BJ (cell line): ENCODE measurements at places on chromosomes 4 and X. TPM values are rescaled to one million over a fixed set of nuclear protein-coding genes. Genes with fewer than 3 reads are reported as not detected.

Gene NAP1L2
- not detected in 2 replicates for polyA plus RNA-seq

Gene NSG1
- polyA plus RNA-seq: 0.17 TPM in 1 of 2 replicates, not detected in the other

Gene KLHL4
- polyA plus RNA-seq: not detected in 2 replicates

Gene MAGEC3
- 0.06 TPM in 1 of 2 replicates, not detected in the other for polyA plus RNA-seq

Gene IGSF1
- polyA plus RNA-seq: not detected in 2 replicates

Gene VCX3B
- polyA plus RNA-seq: not detected in 2 replicates

Gene XAGE3
- polyA plus RNA-seq: not detected in 2 replicates

Gene IBSP
- not detected in 2 replicates for polyA plus RNA-seq

Gene SMIM14
- 25.4 and 41.9 TPM in 2 replicates for polyA plus RNA-seq

Gene DNAAF6
- polyA plus RNA-seq: not detected in 2 replicates

Gene F11
- polyA plus RNA-seq: not detected in 2 replicates

Gene MGARP
- 24.2 and 29.5 TPM in 2 replicates for polyA plus RNA-seq

Gene CAMK2D
- polyA plus RNA-seq: 41.8 and 69.6 TPM in 2 replicates

Gene RHOH
- polyA plus RNA-seq: not detected in 2 replicates

Gene CLGN
- polyA plus RNA-seq: 0.06 TPM in 1 of 2 replicates, not detected in the other

GRCh38 chr4:72136429-72136828 lies 104.6 kb downstream of the NPFFR2 start:
- DNase-seq: no peak

DNA sequence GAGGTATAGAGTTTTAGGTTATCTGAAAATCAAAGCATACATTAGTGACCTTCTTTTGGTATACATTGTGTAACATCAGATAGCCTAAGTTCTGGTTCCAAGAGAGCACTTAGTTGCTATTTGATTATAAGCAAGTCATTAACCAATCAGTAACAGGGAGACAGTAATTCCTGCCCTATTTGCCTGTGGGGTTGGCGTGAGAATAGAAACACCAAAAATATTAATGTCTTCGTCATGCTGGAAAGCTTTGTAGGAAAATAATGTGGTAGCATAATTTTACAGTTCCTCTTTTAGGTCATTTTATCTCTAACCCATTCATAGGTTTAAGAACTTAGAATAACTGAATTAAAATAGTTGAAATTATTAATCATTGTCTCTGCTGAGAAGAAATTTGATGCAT lies 37.8 kb downstream of the NPNT start:
- DNase-seq: no peak

DNA sequence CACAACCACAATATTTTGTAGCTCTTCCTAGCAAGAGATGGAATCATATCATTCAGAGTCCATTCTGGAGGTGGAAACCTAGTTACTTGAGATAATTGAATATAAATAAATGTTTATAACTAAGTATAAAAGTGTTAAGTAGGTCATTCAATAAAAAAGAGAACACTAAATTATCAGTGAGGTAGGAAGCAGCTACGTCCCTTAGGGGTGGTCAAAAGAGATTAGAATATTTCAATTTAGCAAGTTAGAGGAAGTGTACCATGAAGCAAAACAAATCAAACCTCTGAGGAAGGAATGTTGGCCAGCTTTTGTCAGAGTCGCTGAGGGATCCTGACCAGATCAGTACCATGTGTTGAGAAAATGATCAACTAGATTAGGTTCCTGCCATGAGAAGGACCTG lies 38.0 kb downstream of the GK2 start:
- no peak for DNase-seq

GRCh38 chr4:48375651-48376304 lies 34.4 kb downstream of the SLAIN2 start:
- DNase-seq: no peak

DNA sequence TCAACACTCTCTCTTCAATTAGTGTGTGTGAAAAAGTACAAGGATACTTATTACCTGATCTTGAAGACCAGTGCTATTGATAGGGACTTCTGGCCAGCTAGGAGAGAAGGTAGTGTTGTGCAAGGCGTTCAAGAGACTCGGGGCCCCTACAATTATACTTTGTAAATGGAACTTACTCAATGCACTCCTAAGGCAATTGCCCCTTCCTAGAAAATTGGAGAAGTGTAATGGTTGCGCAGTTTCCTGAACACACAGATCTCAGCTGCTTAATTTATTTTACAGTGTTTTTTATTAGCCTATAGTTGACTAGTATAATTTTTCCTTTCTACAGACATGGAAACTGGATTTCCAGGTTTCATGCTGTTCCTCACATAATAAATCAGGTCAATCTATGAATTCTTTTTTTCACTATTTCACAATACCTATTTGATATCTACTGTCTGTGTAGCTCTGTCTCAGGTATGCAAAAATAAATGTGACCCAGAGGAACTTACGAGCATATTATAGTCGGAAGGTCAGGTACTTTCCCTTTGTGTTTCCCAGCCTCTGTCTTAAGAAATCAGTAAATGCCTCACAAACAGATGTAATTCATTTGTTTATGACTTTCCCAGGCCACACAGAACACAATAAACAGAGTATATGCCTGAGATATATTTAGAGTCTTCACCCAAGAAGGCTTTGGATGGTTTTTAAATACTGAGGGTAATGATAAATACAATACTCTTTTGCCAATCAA lies 89.1 kb upstream of the TET2 start:
- no peak for DNase-seq

- no peak for DNase-seq
Measured at GRCh38 chr4:75718529-75718928, 5.8 kb upstream of the USO1 start.

- DNase-seq: no peak
Measured at GRCh38 chrX:132776486-132777210, 181.8 kb downstream of the HS6ST2 start.

GRCh38 chr4:153223930-153224329 lies 19.7 kb downstream of the TRIM2 start:
- no peak for DNase-seq

DNA sequence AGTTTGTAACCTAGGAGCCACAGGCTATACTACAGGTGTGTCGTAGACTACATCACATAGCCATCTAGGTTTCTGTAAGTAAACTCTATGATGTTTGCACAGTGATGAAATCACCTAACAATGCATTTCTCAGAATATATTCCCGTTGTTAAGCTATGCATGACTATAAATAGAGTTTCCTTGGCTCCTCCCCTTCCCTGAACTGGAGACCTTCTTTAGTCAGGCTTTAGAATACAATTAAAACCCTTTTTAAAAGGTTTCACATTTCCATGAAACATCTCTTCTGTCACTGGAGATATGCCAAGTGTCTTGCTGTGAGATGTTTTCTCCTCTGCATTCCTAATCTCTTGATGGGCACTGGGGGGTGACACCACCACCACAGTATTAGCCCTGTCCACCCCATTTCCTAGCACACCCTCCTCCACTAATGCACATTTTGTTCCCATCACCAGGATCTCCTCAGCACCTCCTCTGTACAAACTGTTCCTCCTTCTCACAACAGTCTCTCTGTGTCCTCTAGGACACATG lies 334.6 kb upstream of the CPEB2 start:
- DNase-seq: no peak

GRCh38 chr4:120801137-120801758 lies 121.3 kb downstream of the PRDM5 start:
- DNase-seq: no peak

GRCh38 chrX:41302370-41302769 lies 31.6 kb upstream of the DDX3X start:
- DNase-seq: no peak

DNA sequence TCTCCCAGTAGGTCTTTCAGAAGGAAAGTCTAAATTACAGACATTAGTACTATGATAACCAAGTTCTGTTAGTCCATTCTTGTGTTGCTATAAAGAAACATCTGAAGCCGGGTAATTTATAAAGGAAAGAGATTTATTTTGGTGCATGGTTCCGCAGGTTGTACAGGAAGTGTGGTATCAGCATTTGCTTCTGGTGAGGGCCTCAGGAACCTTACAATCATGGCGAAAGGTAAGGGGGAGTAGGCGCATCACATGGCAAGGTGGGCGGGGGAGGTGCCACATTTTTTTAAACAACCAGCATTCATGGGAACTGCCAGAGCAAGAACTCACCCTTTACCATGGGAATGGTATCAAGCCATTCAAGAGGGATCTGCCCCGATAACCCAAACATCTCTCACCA lies 26.2 kb upstream of the USP46 start:
- DNase-seq: no peak

GRCh38 chr4:8547912-8548730 lies 32.1 kb upstream of the GPR78 start:
- no peak for DNase-seq

- DNase-seq: no peak
Measured at GRCh38 chrX:38718311-38718710, 82.9 kb upstream of the MID1IP1 start.

GRCh38 chrX:6021316-6022091 lies 207.2 kb downstream of the NLGN4X start:
- no peak for DNase-seq

GRCh38 chrX:154094833-154095232 lies 2.7 kb downstream of the MECP2 start:
- DNase-seq: no peak

- no peak for DNase-seq
Measured at GRCh38 chr4:20253283-20253734, 1.6 kb downstream of the SLIT2 start.

- DNase-seq: no peak
Measured at GRCh38 chrX:55129361-55129760, 40.5 kb downstream of the PAGE2 start.

DNA sequence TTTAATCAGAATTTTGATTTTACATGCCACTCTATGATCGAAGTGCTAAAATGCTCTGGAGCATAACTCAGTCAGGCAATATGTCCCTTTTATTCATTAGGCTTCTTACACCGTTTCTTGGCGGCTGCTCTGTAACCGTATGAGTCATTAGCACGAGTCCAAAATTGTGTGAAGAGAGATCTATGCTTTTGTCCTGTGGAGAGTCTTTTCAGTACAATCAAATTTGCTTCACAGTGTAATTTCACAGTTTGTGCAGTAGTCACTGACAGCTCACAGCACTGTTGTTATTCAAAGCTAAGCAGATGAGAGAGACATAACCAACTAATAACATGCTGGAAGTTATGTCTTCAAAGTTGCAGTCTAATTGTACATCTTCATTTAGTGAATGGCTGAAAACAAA lies 167.8 kb downstream of the PCDH10 start:
- DNase-seq: no peak

DNA sequence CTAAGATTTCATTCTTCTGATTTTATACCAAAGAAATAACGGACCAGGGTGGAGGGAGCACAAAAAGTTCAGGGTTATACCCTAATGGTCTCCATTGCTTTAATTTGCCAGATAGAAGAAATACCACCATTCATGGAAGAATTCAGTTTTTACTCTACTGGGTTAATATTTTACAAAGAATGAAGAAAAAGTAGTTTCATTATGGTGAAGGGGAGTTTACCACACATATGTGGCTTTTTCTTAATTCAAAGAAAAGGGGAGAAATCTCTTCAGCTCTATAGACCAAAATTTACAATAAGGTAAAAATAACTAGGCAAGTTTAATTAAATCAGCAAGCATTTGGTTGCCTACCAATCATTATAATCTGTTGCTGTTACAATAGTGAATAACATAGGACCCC lies 37.6 kb downstream of the CASK start:
- DNase-seq: no peak

DNA sequence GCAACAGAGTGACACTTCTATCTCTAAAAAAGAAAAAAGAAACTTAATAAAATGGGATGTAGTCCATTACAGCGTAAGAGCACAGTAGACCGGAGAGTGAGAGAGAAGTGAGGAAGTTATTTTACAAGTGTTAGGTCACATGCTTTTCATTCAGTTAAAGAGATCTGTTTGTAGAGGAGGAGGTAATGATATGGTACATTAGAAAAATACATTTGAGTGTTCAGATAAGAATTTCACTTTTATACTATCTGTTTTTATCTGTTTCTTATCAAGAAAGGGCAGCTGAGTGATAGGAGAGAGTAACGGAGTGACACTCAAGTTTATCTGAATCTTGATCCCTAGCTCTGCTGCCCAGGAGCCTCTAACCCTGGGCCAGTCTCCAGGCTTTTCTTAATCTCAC lies 38.9 kb downstream of the FNIP2 start:
- no peak for DNase-seq

DNA sequence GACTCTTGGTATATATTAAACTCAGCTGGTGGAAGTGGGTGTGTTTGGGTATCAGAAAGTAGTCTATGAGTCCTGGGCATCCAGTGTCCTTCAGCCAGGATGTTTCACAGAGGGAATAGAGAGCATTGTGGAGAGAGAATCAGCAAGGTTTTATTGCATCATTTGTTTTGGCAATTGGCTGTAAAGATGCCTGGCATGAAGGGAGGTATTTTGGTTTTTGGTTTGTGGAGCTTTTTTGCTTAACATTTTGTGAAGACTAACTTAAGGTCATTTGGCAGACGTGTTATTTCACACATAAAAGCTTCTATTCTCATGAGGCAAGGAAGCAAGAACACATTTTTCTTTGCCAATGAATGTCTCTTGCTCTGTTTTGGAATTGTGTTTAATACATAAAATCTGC lies 71.1 kb downstream of the DCLK2 start:
- DNase-seq: peak; percentile 47

DNA sequence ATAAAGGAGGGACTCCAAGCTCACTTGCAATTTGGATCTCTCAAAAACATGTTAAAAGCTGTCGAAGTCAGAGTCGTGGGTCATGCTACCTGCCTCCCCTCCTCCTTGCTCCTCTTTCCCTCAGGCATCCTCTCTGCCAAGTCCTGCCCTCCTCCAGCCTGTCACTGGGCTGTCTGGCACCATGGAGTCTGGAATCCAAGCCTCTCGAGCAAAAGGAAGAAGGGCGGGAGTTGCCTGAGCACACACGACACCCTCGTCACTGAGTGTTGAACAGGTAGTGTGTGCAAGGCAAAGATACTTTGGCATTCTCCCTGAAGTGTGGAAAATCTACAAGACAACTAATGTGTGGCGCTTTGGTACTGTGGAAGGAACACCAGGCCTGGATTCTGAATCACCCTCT lies 62.2 kb downstream of the HAUS3 start:
- DNase-seq: no peak

DNA sequence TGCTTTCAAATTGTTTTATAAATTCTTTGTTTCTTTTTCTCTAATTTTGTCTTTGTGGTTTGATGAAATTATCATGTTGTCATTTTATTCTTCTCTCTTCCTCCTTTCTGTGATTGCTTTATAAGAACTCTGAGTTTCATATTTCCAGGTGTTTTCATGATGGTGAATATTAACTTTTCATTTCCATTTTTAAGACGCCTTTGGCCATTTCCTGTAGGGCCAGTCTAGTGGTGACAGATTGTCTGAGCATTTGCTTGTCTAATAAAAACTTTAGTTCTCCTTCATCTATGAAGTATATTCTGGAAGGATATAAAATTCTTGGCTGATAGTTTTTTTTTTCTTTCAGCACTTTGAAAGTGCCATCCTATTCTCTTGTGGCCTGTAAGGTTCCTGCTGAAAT lies 128.1 kb downstream of the FAM13A start:
- no peak for DNase-seq

DNA sequence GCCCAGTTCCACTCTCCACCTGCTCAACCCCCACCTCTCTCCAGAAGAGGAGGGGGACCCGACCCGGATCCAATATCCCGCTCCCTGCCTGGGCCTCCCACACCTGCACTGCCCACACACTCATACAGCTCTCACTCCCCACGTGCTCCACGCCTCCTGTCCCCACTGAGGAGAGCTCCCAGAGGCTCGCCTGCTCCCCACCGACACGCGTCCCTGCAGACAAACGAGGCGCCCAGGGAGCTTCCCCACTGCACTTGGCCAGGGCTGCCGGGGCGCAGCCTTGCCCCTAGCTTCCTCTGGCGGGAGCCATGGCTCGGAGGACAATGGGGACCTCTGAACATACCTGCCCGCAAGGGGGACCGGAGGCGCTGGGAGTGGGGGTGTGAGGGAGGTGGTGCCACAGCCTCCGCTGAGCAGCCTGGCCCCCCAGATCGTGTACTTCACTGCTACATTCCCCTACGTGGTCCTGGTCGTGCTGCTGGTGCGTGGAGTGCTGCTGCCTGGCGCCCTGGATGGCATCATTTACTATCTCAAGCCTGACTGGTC lies 5.0 kb downstream of the SLC6A8 start:
- DNase-seq: no peak
